ENCODE measurements at places on chromosomes 16 and 17.

DNA sequence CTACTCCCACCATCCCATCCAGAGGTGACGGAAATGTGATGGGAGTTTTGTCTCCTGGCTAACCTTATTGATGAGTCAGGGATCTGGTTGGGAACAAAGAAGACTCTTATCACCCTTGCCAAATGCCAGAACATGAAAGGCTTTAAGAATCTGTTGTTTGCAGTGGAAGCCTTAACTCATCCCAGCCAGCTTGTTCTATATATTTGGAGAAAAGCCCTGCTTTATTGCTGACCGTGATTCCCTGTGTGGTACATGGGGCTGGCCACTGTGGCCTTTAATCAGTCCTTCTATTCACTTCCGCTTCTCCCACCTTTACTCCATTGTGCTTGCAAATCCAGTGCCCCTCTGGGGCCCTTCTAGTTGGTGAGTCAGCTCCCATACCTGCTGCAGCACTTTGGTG lies 156.6 kb downstream of the PHKB start:
- DNase-seq: peak; percentile 47

- peak; percentile 72 for DNase-seq
Observed at GRCh38 chr17:15321556-15322251, 19.7 kb downstream of the TEKT3 start.

DNA sequence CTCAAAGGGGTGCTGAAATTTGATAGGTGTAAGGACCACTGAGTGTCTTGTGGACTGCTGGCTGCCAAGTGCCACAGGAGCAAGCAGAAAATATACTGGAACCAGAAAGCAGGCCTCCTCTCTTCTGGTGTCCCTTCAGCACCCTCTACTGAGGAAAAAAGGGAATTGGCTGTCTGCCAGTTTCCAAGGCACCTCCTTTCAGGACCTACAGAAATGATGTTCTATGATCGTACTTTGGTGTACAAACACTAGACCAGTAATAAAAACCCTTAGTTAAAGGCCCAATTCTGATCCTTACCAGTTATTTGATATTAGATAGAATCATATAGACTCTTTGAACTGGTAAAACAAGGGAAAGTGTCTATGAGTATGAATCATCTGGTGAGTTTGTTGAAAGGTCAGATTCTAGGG lies 35.8 kb upstream of the BCAS3 start:
- DNase-seq: peak; percentile 83

- DNase-seq: no peak
Observed at GRCh38 chr17:7763919-7764318, 46.4 kb downstream of the DNAH2 start.

DNA sequence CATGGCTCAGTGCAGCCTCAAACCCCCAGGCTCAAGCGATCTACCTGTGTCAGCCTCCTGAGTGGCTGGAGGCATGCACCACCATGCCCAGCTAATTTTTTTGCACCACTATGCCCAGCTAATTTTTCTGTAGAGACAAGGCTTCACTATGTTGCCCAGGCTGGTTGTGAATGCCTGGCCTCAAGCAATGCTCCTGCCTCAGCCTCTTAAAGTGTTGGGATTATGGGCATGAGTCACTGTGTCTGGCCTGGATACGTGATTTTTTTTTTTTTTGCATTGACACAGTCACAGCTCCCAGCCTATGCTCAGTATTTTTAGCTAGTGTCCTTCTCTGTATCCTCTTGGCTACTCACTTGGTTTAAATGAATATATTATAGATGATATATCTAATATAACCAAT lies 377.0 kb upstream of the TNRC6C start:
- DNase-seq: peak; percentile 50

GRCh38 chr17:29699283-29699682 lies 76.6 kb upstream of the CORO6 start:
- no peak for DNase-seq

DNA sequence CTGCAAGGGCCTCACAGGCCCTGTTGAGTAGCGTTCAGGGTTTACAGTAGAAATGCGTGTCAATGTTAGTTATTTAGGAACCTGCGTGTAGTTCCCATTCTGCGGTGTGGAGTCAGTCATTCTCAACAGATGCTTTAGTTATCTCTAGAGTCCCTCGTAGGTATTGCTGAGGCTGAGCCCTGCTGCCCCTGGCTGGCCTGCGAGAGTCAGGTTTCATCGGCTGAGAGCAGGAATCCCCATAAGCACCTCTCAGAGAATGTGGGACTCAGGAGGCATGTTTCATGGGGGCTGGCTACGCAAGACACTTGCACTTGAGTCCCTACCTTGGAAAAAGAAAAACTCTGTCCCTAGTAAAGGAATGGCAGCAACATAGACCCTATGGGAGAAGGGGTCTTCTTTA lies 347.5 kb upstream of the ASIC2 start:
- no peak for DNase-seq

DNA sequence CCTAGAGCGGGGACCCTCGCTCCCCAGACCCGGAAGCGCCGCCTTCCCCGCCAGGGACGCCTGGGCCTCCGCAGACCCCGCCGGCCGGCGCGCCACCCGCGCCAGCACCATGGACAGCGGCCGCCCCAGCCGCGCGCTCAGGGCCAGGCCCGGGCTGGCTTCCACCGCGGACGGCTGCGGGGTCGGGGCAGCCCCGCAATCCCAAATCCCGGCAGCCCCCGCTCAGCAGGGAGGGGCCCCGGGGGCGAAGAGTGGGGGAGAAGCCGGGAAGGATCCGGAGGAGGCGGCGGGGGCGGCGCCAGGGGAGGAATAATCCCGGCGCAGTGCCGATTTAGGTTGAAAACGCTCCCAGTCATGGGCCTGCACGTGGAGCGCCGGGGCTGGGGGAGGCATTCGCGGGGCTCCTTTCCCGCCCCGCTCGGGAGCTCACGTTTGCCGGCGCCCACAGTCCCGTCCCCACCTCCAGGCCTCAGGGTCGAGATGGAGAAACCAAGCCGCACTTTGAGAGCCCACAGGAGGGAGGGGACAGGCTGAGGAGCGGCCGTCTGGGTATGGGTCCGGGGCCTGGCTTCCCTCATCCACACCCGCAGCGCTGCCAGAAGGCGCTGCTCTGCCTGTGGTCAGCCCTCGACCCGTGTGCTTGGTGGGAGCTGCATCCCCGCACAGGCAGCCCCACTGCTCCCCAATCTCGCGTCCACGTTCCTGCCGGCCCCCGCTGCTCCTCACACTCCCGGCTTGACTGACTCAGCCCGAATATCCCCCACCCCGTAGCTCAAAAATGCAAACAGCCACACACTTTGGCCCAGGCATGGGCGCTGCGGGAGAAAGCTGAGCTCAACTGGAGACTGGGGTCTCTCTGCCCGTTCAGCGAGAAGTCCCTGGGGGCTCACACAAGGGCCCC lies 4.7 kb downstream of the FBXL16 start:
- no peak for DNase-seq

GRCh38 chr17:5541610-5542202 lies 42.6 kb downstream of the NLRP1 start:
- DNase-seq: no peak

- no peak for DNase-seq
Observed at GRCh38 chr16:56106527-56106926, 84.8 kb upstream of the GNAO1 start.

DNA sequence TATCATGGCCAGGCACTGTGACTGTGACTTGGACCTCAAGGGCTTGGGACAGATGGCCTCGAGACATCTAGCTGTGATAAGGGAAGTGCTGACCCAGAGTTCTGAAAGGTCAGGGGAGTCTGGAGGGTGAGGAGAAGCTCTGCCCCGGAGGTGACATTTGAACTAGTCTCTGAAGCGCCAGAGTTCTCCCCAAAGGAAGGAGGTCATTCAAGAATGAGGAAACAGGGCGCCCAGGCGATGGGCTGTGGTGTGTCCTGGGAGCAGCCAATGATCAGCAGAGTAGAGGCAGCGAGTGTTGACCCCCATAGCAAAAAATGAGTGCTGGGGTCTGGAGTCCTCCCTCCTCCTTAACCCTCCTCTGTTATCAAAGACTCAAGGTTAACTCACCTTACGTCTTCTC lies 4.9 kb downstream of the STARD3 start:
- DNase-seq: no peak

DNA sequence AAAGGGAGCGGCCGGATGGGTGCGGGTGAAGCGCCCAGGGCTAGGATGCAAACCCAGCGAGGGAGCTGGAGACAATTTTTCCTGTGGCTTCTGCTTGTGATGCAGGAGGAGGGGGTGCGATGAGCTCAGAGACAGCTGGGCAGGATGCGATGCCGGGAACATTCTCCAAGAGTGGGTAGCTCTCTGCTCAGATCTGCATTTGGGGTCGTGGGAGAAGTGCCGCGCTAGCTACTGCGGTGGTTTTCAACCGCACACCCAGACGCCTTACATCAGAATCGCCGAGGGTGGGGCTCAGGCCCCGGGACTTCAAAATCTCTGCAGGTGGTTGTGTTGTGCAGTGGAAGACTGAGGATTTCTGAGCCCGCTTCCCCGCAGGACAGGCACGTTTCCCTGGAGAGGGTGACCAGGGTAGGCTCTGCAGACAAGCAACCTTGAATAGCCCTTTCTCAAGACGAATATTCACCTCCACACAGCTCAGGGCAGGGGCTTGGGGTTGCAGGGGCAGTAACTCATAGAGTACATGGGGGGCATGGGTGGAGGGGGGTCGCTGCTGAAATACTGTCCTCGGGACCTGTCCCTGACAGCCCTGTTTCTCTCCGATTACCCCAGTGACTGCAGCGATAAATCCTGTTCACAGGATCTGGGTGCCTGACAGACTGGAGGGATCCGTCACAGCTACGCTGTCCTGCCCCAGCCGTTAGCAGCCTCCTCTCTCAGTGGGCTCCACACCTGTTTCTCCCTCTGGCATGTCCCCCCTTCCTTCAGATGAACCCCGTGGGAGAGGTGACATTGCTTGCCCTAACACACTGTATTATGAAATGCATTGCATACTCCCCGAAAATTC lies 63.3 kb downstream of the HAPSTR1 start:
- DNase-seq: no peak

GRCh38 chr17:42922294-42922693 lies 21.7 kb downstream of the G6PC1 start:
- DNase-seq: no peak

Measured in fibroblast of mammary gland (primary cell).